ENCODE measurements at places on chromosomes 4 and X. TPM values are rescaled to one million over a fixed set of nuclear protein-coding genes. Genes with fewer than 3 reads are reported as not detected.

ZNF157 gene
- 4.7 TPM for total RNA-seq

- no peak for DNase-seq
Observed at GRCh38 chr4:89000844-89001360, 56.1 kb downstream of the FAM13A start.

- no peak for DNase-seq
Observed at GRCh38 chr4:111712093-111712677, 433.1 kb upstream of the FAM241A start.

GRCh38 chr4:89334311-89334710, 26.7 kb upstream of the GPRIN3 start:
- DNase-seq, result no peak

DNA sequence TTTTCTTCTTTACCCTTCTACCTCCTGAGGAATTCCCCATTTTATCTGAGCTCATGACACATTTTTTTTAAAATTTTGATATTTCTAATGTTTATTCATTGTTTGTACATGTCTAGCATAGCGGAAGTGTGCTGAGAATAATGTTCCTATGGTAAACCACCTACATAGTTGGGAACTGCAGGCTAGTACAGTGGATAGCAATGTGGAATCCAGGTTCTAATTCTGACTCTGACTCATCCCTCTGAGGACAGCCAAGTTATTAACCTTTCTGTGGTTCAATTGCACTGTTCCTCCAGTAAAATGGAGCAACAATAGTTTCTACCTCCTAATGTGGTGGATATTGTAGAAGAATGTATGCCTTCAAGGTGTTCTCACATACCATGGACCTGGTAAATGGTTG, 20.6 kb upstream of the APELA start:
- no peak for DNase-seq

Measured in occipital lobe (tissue), 3 donors.